Activated CD4-positive, CD25-positive, alpha-beta regulatory T cell (primary cell): ENCODE measurements at places on chromosomes 1 and 21.

GRCh38 chr1:64171797-64172281 lies 31.6 kb upstream of the UBE2U start:
- no peak for DNase-seq

- DNase-seq: no peak
Measured at GRCh38 chr1:145855426-145855948, 3.4 kb downstream of the PIAS3 start.

GRCh38 chr1:206898089-206898914 lies 1.1 kb downstream of the IL24 start:
- DNase-seq: no peak

- no peak for DNase-seq
Measured at GRCh38 chr1:188642704-188643103, 1814.0 kb downstream of the PLA2G4A start.

DNA sequence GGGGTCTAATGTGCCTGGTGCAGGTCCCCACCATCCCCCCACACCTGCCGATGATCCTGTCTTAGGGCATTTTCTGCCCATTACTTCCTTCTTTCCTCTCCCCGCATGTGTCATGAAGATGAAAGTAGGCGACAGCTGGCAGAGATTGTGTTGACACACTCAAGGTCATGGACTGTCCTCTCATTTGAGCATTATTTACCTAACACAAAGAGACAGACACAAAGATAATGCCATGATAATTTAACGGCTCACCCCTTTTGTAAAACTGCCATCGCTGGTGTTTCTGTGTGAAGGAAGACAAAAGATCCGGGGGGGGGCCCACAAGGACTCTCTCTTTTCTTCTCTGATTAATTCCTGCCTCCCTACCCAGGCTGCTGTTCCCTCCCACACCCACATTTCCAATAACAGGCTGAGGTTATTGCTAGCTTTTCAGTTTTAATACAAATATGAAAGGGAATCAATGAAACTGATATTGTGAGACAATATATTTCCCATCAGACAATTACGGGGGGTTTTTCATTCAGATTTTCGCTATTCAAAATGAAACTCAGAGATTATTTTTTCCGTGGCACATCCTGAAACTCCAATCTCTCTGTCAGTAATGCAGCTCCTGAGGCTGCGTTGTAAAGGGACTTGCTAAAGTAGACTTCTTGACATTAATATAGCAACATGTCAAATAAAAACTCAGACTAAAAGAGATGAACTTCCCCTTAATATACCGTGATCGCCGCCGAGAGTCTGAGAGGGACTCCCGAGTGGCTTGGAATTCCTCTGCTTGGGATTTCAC lies 561.1 kb downstream of the NPHP4 start:
- no peak for DNase-seq

GRCh38 chr1:26542771-26543451 lies 13.3 kb downstream of the RPS6KA1 start:
- no peak for DNase-seq

- no peak for DNase-seq
Measured at GRCh38 chr1:89025928-89026327, 3.3 kb upstream of the GBP3 start.

- no peak for DNase-seq
Measured at GRCh38 chr21:39014747-39015146, 168.5 kb downstream of the PSMG1 start.

- DNase-seq: no peak
Measured at GRCh38 chr1:32066489-32066873, 6.3 kb upstream of the TMEM39B start.

DNA sequence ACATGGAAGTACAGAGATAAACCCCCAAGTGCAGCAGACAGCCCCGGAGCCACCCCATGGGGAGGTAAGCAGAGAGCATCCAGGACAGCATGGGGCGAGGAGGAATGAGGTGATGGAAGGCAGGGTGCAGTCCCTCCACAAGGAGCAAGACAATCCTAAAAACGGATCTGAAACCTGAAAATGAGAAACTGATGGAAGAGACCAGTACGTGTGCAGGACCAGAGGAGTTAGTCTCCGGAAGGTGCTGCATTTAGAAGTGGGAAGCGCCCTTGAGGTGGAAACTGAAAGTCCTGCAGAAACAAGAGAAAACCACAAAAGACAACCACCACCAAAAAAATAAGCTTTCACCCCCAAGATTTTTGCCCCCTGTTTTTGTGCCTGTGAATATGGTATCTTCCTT lies 17.4 kb upstream of the DDOST start:
- DNase-seq: no peak

DNA sequence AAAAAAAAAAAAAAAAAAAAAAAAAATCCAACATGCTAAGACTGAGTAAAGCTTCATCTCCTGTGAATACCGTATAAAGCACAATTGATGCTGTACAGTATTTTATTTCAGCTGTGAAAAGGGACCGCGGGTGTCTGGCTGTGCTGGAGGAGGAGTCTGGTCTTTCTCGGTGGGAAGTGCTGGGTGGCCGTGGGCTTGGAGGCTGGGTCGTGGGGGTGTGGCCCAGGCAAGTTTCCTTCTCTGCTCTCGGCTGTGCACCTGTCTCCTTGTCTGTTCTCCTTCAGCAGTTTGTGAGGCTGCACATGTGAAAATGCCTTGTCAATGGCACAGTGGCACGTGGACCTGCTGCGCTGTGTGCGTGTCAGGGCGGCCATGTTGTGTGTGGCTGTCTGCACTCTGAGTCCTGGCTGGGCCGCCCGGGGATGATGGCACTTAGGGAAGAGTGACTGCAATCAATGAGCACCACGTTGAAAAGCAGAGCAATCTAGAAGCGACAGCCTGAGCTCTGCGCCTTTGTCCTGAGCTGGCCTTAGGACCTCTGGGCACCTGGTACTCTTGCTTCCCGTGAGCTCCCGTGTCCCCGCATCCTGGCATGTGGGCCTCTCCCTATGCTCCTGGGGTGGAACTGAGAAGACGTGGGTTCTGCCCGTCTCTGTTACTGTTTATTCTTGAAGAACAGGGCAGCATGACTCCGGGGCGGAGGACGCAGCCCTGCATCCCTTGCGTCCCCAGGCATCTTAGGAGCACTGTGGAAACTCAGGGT lies 14.5 kb downstream of the AGPAT3 start:
- DNase-seq: no peak

- DNase-seq: no peak
Measured at GRCh38 chr1:54857746-54858561, 29.0 kb downstream of the DHCR24 start.

- DNase-seq: no peak
Measured at GRCh38 chr1:221411283-221411682, 330.6 kb downstream of the DUSP10 start.

DNA sequence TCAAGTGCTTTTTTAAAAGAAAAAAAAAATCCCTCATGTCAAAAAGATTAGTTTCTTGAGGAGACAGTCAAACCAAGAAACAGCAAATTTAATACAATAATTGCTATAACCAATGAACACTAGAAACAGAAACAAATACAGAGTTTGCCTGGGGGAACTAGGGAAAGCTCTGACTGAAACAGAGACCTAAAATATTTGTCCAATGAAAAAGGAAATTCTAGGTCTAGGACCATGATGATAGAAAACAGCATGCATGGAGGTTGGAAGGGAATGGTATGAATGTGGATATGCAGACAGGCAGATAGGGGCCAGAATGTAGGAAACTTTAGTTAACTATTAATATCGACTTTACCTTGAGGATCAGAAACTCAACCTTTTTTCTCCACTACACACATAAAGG lies 31.4 kb downstream of the RNF115 start:
- no peak for DNase-seq

- DNase-seq: no peak
Measured at GRCh38 chr21:33228455-33228854, 1.3 kb upstream of the IFNAR2 start.

DNA sequence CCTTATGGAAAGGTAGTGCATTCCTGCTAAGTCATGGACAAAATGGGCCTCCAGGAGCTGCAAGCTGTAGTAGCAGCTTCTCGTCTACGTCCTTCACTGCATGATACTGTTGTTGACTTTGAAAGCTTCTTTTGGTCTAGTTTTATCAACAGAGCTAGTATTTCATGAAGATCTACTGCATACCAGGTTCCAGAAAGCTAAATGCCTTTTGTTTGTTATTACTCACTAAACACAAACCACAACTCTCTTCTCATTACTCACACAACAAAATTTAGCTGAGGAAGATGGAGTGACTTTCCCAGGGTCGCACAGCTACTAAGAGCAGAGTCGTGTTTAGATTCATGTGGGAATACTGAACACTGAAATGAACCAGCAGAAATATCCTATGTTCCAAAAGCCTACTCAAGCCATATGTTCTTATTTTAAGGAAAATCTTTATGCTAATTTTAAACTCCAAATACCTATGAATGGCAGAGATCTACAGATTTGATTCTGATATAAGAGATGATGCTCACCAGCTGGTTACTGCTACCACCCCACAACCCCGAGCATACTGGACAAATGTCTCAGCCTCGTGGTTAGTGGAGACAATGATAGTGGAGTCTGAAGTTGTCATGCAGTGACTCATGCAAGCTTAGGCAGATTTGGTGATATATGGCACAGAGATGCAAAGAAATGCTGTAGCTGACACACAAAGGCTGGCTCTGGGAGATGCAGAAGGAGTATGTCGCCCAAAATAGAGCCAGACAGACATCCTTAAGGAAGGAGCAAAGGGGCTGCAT lies 20.6 kb downstream of the PGBD2 start:
- no peak for DNase-seq
